ENCODE measurements at places on chromosomes 2 and 18.

DNA sequence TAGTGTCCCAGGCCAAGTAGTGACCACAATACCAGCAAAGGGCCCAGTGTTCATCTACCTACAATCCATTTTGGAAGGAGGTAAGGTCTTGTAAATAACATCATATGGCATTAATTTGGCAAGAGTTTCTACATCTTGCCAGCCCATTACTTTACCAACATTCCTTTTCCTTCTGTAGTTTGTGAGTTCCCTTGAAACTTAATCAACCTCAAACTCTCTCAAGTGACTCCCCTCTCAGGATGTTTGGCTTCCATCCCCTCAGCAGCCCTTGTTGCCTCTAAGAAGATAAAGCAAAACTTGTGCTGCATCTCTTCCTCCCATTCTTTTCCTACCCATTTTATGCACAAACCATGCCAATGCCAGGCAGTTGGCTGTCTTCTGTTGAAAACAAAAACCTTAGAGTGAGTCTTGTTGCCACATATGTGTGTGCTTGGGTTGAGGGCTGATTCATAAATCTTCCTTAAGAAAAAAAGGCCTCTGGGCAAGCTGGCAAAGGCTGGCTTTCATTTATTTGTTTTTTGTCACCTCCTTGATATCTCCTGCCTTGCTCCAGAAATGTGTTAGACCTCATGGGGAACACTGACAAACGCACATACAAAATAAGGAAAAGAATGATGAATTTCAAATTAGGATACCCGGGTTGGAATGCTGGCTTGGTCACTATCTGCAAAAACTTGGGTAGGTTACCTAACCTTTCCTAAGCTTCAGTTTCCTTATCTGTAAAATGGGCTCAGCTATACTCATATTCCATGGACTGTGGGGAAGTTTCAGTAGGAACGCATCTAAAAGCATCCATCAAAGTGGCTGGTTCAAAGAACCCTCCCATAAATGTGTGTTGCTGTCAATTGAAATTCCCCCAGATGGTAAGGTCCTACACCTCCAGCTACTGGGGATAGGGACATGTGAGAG is 29.4 kb upstream of the ST3GAL5 start:
- DNase-seq = no peak

- DNase-seq = no peak
These were observed 56.8 kb downstream of the POLR1A start for GRCh38 chr2:86048888-86049287.

- DNase-seq = no peak
These were observed 38.9 kb upstream of the TFPI start for GRCh38 chr2:187593098-187593497.

- DNase-seq = no peak
These were observed 151.4 kb downstream of the RPIA start for GRCh38 chr2:88842656-88843460.

DNA sequence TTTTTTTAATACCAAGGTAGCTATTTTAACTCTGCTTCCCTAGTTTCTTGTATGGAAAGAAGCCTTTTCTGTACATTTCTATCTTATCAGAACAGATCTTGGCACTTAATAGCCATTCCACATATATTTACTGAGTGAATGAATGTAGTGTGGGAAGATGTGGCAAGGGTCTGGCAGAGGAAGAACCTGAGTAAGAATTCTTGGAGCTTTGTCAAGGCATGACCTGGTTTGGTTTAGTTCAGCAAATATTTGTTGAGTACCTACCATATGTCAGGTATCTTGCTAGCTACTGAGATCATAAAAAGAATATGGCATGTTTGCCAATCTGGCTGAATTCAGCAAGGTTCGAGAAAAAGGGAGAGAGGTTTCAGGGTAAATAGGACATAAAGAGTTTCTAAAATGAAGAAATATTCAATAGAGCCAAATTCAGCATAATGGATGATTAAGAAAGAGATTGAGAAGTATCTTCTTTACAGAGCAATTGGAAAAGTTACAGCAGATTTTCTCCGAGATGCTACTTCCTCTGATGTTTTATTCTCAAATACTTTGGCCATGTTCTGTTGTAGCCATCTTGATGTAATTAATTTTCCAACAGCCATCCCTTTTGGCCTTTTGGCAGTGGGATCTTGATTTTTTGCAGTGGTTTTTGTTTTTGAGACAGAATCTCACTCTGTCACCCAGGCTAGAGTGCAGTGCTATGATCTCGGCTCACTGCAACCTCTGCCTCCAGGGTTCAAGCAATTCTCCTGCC is 21.7 kb upstream of the MEP1B start:
- no peak for DNase-seq

DNA sequence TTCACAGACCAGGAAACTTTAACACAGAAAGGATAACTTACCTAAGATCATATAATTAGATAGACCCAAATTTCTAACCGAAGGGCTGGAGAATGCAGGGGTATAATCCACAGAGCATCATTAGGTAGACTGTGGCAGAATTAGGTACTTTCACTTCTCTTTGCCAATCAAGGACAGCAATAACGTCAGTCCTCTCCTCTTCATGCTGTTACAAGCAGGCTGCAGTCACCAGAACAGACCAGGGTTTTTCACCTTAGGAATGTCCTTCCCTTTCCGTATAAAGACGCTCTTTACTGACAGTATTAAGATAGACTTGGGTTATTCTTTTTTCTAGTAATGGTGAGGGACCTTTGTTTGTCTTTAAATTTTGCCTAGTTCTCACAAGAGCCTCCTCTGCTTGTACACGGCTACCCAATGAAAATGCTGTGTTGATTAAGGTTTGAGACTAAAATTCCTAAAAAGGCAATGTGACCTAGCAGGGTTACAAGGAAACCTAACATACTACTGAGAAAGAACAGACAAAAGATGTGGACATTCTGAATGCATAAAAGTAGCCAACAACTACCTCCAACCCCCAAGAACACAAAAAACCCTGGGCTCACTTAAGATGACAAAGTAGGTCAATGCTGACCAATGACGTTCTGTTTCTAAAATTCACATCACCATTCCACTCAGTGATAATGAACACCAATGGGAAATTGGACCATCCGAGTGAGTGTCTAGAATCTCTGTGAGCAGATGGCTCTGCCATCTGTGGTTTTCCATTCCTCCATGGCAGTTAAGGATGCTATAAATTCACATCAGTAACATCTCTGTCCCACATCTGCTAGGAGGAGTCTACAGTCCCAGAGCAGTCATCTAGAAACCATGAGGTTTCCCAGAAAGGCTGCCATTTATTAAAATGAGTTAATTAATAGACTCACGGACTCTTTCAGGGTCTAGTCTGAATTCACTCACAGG is 2.1 kb downstream of the PDIA6 start:
- DNase-seq = no peak

GRCh38 chr2:108418416-108418815 is 30.6 kb upstream of the GCC2 start:
- DNase-seq = no peak

- no peak for DNase-seq
These were observed 179.6 kb downstream of the FAM124B start for GRCh38 chr2:224222291-224222690.

GRCh38 chr18:13592246-13592645 is 134.1 kb downstream of the FAM210A start:
- no peak for DNase-seq

GRCh38 chr2:232487385-232488096 is at the start of gene ECEL1:
Gene ECEL1 (minus strand): TSS chr2:232487834. CDS start chr2:232486653, 1,181 bp downstream.
- DNase-seq = no peak

- no peak for DNase-seq
These were observed 67.2 kb downstream of the PTRHD1 start for GRCh38 chr2:24725956-24726355.

DNA sequence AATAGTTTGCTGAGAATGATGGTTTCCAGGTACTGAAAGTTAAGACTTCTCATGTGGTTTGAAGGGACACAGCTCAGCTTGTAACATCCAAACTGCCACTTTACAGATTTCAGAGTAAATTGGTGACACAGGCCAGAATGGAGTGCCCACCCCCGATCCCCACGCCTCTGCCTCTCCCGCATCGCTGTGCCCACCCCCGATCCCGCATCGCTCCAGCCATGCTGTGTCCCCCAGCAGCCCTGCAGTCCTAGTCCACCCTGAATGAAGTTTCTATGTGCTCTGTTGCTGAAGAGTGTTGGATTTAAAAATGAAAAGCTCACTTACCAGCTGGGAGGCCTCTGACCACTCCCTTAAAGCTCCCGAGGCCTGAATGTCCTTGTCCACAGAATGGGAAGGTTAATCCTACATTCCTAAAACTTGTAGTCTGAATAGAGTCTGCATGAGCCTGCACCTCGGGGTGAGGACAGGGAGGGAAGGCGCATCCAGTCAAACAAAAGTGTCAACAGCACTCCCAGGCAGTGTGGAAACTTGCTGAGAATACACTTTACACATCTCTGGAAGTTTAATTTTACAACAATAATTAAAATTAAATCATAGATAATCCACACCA is 176.4 kb upstream of the ID2 start:
- DNase-seq = no peak

DNA sequence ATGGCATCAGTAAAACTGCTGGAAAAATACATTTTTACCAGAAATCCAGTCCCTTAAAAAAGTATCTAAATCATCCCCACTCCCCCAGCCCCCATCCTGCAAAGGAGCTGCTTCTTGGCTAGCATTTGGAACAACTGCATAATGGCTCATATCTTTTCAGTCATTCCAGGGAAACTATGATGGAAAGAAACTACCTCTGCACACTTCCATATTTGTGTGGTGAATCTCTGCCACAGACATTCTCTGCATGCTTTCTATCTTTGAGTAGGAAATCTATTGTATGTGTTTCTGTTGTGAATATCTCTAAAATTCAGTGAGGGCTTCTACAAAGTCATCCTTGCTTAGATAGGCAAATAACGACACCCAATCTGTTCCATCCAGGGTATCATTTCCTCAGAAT is 632.3 kb downstream of the LRP1B start:
- DNase-seq = no peak
